ENCODE measurements at places on chromosomes 3 and 15. TPM values are rescaled to one million over a fixed set of nuclear protein-coding genes. Genes with fewer than 3 reads are reported as not detected.

DNA sequence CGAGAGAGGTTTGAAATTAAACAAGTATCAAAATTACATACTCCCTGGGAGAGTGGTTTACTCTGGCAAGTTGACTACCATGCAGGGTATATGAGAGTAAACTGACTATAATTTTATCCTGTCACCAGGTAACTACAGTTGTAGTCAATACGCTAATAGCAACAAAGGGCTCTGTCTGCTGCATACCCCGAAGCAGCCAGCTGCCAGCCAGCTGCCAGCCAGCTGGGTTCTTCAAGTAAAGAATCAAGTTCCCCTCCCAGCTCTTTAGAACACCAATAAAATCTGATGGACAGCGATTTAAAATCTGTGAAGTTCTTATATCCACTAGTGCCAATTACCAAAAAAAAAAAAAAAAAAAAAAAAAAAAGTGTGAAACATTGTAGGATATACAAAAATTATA lies 417.7 kb upstream of the CFAP20DC start:
- DNase-seq, result no peak

- DNase-seq, result peak; percentile 3
Observed at GRCh38 chr15:24054547-24055245, 367.6 kb upstream of the NDN start.

GRCh38 chr15:41774062-41774881 lies at the start of gene MAPKBP1:
TSS of gene MAPKBP1 (plus strand) at chr15:41774484. CDS start at chr15:41775276, 792 bp downstream.
- peak; percentile 100 for DNase-seq

- DNase-seq, result no peak
Observed at GRCh38 chr3:190593075-190593474, 79.2 kb downstream of the IL1RAP start.

GRCh38 chr3:187228740-187229139 lies 31.5 kb downstream of the RTP1 start:
- no peak for DNase-seq

DNA sequence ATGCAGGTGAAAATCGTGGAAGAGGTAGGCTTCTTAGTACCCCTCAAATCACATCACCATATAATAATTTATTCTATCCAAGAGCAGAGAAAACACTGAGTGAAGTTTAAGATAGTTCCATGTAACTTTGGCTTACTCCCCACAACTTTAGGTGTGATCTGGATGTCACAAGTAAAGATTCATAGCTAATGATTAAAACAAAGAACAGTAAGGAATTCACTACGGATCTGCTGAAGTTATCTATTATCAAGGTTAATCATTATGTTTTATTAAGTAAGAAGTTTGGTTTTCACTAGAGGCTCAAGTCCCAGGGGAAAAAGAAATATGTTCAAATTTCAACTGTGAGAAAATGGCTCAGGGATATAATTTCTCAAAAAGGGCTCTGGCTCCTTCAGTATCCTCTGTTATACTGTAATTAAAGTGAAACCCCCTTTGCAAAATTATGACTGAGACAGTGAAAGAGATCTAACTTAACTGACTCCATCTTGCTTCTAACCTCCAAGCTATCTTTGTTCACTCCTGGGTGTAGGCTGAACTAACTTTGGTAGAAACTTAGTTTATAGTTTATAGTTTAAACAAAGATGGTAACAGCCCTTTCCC lies 17.1 kb downstream of the CD80 start:
- no peak for DNase-seq

DNA sequence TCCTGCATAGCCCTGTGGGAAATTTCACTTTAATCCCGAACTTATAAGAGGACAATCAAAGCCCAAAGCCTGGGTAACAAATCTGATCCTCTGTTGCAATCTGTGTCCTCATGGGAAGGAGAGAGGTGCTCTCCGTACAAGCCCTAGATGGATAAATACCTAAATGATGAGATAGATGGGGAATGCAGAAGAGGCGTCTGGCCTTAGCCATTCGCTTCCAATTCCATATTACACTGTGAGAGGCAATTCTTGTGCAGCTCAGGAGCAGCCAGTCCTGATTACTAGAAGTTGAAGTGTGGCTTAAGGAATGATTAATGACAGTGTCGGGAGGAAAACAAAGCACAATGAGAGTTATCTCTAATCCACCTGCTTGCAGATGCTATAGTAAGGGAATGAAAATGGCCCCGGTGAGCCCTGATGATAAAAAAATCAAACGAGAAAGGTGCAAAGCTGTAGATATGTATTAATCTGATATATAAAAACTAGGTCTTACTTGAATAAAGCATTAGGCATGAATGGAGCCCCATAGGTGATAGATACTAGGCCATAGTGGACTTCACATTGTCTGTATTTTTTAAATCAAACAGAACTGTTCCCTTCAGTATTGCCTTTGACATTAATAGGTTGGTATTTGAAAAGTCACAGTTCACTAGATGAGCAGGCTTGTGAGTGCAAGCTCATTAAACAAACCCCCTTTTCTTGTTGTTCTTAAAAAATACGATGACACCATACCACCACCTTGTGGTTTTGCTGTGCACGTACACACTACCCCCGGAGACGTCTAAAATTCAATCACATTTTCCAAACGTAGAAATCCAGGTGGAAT lies 54.2 kb upstream of the TMCO5A start:
- peak; percentile 78 for DNase-seq

- DNase-seq, result no peak
Observed at GRCh38 chr3:22959593-22959992, 243.5 kb upstream of the UBE2E2 start.

- no peak for DNase-seq
Observed at GRCh38 chr15:81391657-81392056, 17.6 kb upstream of the TMC3 start.

GRCh38 chr15:29921130-29921601 lies 98.9 kb upstream of the TJP1 start:
- DNase-seq, result peak; percentile 77

DNA sequence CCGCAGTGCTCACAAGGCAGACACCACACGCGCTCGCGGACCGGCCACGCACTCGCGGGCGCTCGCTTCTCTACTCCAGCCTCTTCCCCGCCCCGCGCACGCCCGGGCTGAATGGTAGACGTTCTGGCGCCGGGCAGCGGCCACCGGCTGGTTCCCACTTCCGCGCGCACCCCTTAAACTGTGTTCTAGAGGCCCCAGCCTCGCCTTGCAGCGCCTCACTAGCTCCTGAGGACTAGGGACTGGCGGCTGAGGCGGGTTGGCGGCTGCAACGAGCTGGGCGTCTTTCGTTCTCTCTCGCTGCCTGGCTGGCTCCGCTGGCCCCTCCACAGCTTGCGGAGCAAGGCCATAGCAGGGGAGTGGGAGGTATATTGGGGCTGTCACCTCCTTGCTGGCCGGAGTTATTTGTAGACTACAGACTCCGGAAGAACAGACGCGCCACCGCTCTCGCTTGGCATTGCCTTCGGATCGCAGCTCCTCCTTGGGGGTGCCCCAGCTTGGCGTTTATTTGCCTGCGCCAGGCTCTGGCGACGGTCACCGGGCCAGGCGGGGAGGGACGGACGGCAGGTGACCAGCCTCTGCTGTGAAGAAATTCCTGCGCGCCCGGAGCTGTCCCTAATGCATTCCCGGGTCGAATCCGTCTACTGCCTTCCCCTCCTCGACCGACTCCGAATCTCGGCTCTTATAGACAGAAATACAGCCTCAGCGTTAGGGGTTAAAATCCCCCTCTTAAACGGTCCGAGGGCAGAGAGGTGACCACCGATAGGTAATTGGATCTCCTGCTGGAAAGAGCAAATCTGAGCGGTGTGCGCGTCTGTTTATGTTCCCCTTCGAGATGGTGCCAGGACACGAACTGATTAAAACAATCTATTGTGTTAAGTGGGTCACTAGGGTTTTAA lies 1.3 kb downstream of the GREM1 start:
- DNase-seq, result peak; percentile 63

DNA sequence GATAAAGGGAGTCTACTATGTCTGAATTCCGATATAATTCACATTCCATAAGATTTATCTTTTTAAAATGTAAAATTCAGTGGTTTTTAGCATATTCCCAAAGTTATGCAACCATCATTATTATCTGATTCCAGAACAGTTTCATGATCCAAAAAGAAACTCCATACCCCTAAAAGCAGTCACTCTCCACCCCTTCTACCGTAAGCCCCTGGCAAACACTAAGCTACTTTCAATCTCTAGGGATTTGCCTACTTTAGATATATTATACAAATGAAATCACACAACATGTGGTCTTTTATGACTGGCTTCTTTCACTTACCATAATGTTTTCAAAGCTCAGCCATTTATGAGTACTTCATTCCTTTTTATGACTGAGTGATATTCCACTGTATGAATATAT lies 65.6 kb downstream of the TMEM212 start:
- DNase-seq, result no peak

DNA sequence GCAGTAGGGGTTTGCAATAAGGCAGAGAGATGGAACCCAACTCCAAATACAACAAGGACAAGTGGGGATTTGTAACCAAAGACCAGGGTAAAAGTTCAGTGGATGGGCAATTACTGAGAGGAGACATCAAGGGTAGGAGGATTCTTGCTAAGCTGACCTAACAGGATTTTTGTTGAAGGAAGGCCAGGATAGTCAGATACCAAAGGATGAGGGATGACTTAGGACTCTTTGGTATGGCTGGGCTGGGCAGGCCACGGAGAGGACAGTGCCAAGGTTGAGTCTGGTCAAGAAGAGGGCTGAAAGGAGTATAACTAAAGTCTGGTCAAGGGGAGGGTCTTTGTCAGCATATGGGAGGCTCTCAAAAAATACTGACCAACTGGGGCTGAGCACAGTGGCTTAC lies 85.3 kb upstream of the UBE2E2 start:
- no peak for DNase-seq

DNA sequence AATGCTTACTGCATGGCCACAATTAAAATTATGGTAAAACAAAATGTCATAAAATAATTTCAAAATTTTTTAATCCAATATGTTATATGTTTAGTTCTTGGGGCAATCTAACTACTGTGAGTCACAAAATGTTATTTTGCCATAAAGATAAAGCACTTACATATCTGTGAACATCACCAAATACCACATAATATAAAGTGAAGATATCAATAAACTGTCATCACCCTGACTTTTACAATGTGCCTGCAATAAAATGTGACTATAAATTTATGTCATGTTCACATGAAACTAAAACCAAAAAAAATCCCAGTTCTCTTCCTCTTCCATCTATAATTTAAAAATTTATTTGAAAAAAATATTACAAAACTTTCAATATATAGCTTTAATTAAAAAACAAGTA lies 191.8 kb downstream of the TBC1D5 start:
- DNase-seq, result no peak

- DNase-seq, result no peak
Observed at GRCh38 chr3:34396956-34397355, 598.5 kb downstream of the PDCD6IP start.

- no peak for DNase-seq
Observed at GRCh38 chr15:36313736-36314280, 265.6 kb upstream of the CDIN1 start.

DNA sequence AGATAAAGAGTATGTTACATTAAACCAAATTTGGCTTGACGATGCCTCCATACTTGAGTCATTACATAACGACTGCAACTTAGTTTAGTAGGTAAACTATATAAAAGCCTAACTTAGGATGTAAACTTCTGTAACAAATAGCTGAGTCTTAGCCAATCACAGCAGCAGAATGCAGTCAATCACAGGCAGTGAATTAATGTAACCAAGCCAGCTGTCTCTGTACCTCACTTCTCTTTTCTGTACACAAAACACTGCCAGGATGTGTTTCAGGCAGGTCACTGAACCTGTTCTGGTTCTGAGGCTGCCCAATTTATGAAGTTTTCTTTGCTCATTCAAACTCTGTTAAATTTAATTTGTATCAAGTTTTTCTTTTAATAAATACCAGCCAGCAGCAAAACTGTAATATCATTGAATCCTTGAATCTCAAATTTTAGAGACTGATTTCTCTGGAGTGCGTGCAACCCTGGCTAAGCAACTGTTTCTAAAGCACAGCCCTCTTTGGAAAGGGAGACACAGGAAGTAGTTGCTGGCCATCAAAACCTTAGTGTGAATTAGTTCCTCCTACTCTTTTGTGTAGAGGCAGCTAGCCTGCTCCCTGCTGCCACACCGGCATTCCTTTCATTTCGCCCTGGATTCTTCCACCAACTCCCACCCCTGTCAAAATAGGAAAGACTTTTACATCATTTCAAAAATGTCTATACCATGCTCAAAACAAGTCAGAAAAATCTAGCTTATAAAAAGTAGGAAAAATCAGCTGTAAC lies 15.2 kb downstream of the RFTN1 start:
- peak; percentile 76 for DNase-seq

DNA sequence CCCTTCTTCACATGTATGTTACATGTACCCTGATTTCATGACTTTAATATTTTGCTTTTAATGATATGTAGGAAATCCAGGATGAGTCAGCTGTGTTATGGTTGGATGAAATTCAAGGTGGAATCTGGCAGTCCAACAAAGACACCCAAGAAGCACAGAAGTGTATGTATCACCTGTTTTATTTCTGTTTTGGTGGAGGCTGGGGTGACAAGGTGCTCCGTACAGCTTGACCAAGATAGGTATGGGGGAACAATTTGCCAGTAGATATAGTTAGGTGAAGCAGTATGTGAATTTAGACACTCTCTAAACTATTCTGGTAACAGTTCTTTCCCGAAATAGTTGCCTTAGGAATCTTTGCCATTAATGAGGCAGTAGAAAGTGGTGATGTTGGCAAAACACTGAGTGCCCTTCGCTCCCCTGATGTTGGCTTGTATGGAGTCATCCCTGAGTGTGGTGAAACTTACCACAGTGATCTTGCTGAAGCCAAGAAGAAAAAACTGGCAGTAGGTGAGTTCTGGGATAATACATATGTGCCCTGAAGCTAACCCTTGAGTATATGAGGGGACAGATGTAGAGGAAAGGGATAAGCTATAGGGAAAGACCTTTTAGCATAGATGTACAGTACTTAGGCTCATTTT lies 63.7 kb upstream of the CRTC3 start:
- DNase-seq, result no peak

- DNase-seq, result no peak
Observed at GRCh38 chr3:176920766-176921160, 276.5 kb downstream of the TBL1XR1 start.

DNA sequence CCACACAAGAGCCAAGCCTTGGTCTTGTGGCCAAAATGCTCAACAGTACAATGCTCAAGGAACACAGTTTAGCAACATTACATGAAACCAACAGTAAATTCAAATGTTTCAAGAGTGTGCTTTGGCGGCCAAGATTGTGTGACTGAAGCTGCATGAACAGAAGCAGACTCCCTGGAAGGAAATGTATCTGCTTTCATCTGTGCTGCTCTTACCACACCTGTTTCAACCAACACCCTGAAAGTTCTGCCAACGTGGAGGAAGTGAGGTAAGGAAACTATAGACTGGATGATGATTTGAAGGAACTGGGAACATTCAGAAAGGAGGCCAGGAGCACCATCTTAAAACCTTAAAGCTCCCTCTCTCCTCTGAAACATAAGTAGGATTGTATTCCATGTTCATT lies 55.7 kb downstream of the MB21D2 start:
- no peak for DNase-seq

Gene SHC4
- 0.21 TPM for total RNA-seq

Gene IQCH
- 1.0 TPM for total RNA-seq

Gene GOLGA6L9
- 12.7 TPM for total RNA-seq

Gene C3orf20
- not detected for total RNA-seq

Gene RAB6B
- total RNA-seq, result 3.9 TPM

Gene P2RY1
- total RNA-seq, result 59.8 TPM

Gene SCN11A
- 0.14 TPM for total RNA-seq

Gene MKRN2OS
- not detected for total RNA-seq

Gene LOXL1
- 10.8 TPM for total RNA-seq

Gene TNFAIP8L3
- total RNA-seq, result 0.54 TPM

Gene ZNF620
- total RNA-seq, result 13.6 TPM

Gene THAP10
- total RNA-seq, result 5.5 TPM

Gene GOLGA6L10
- not detected for total RNA-seq

Gene PTX3
- 2.4 TPM for total RNA-seq

Gene ARL14
- not detected for total RNA-seq

Data from GM23338 (cell line).